ENCODE measurements at places on chromosomes 16 and 17. TPM values are rescaled to one million over a fixed set of nuclear protein-coding genes. Genes with fewer than 3 reads are reported as not detected.
A peak's percentile ranks its signal among the peaks of the same experiment; 100 is the strongest.

The TERB1 gene
- not detected for total RNA-seq

The SDF2 gene
- total RNA-seq, result 26.9 TPM

The ESRP2 gene
- total RNA-seq, result not detected

The RHBDL1 gene
- total RNA-seq, result 2.7 TPM

The TMEM238L gene
- not detected for total RNA-seq

The TTYH2 gene
- 14.4 TPM for total RNA-seq

The CACNA1H gene
- total RNA-seq, result 19.9 TPM

The CDH8 gene
- total RNA-seq, result 88.2 TPM

The ATP2C2 gene
- 6.6 TPM for total RNA-seq

The PRDM7 gene
- not detected for total RNA-seq

The KRT27 gene
- 0.18 TPM for total RNA-seq

The UMOD gene
- not detected for total RNA-seq

The MMP28 gene
- 4.9 TPM for total RNA-seq

- DNase-seq, result no peak
These were observed 714 bp downstream of the CACNA1H start for GRCh38 chr16:1153480-1154160.

- DNase-seq, result no peak
These were observed 20.2 kb downstream of the TSPOAP1 start for GRCh38 chr17:58308173-58308984.

GRCh38 chr17:373613-374230, 21.1 kb upstream of the RPH3AL start:
- no peak for DNase-seq

GRCh38 chr16:84047206-84047605, 4.6 kb upstream of the SLC38A8 start:
- DNase-seq, result no peak

DNA sequence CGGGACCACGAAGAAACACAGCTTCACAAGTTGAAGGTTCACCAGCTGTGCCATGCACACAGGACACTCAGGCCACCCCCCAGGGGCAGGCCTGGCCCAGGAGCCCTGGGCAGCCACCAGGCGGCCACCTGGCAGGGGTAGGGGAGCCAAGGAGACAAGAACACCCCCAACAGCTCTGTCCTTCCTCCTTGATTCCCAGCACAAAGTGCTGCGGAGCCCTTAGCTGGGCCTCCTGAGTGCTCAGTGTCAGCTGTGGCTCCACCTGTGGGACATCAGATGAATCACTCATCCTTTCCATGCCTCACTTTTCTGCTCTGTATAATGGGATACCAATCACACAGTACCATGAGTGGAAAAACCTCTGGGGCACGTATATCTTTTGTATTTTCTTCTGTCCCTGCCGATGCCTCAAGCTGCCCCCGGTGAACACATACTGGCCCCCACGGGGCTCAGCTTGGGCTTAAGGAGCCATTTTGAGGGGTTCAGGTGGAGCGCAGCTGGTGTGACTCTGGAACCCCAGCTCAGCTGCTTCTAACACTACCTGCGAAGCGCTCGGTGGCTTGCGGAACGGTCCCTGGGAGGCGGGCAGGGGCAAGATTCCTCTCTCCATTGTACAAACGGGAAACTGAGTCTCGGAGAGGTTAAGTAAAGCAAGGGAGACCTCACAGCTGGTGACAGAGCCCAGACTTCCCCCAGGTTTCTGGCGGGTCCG, 12.0 kb downstream of the GALK1 start:
- DNase-seq, result no peak

DNA sequence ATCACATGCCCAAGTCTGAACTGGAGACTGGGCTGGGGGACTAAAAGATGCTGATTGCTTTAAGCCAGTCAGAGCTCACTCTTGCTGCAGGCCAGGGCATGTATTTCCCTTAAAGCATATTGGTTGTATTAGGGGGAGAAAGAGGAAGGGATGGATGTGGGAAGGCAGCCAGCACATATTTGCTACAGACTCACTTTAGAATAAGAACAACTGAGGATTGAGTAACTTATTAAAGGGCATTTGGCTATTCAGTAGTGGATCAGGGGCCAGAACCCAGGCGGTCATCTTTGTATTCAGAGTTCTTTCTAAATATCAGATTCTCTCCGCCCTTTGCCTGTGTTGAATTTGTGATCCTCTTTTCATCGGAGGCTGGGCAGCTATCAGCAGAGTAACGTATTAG, 231.7 kb downstream of the HAPSTR1 start:
- no peak for DNase-seq

- DNase-seq, result no peak
These were observed 1.6 kb upstream of the KREMEN2 start for GRCh38 chr16:2962334-2963073.

- DNase-seq, result no peak
These were observed 5.0 kb downstream of the CENPX start for GRCh38 chr17:82017612-82018151.

DNA sequence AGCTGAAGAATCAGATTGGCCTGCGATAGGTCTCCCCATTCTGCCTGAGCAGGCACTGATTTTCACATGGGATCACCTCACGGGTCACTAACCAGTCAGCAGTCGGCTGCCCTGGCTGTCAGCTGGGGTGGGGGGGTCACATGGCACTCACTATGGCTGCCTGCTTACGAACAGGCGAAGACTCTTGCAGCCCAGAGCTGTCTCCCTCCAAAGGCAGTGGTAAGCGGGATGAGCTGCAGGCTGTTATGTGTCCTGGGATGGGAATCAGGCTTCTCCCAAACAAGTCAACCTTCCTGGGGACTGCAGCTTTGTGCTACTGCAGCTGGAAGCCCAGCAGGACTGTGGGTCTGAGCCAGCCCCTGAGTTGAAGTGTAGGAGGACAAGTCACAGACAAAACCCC, 29.0 kb upstream of the ADORA2B start:
- no peak for DNase-seq

DNA sequence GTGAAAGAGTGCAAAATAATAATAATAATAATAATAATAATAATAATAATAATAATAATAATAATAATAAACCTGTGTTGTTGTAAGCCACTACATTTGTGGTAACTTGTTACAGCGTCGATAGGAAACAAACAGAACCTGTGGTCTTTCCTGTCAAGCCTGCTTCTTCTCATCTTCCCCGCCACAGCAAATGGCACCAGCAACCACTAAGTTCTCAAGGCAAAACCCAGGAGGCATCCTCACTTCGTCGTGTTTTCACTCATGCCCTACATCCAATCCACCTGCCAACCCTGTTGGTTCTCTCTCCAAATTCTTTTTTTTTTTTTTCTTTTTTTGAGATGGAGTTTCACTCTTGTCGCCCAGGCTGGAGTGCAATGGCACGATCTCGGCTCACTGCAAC, 34.2 kb downstream of the ITGAE start:
- no peak for DNase-seq

DNA sequence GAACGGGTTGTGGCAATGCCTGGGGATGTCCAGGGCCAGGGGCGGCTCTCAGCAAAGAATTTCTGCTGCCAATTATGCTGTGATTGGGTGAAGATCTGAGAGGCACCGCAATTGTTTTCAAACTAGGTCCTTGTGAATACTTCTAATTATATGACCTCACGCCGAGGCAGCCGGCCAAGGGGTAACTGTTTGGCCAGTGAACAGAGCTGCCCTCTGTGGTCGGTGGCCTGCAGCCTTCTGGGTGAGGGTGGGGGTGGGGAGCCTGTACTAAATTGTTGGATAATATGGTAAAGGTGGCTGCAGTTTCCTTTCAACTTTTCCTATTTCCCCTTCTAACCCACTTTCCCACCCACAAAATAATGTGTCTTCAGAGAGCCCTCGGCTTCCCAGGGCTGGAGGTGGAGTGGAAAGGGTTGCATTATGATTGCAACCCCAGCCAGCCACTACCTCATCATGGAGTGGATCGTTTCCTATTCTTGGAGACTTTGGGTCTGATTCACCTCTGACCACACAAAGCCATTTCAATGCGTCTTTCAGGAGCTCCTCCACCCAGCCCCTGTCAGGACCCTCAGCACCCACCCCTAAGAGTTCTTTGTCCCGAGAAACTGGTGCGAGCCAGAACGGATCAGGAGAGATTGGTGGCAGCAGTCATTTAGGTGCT, 2.0 kb upstream of the DNAI2 start:
- no peak for DNase-seq

DNA sequence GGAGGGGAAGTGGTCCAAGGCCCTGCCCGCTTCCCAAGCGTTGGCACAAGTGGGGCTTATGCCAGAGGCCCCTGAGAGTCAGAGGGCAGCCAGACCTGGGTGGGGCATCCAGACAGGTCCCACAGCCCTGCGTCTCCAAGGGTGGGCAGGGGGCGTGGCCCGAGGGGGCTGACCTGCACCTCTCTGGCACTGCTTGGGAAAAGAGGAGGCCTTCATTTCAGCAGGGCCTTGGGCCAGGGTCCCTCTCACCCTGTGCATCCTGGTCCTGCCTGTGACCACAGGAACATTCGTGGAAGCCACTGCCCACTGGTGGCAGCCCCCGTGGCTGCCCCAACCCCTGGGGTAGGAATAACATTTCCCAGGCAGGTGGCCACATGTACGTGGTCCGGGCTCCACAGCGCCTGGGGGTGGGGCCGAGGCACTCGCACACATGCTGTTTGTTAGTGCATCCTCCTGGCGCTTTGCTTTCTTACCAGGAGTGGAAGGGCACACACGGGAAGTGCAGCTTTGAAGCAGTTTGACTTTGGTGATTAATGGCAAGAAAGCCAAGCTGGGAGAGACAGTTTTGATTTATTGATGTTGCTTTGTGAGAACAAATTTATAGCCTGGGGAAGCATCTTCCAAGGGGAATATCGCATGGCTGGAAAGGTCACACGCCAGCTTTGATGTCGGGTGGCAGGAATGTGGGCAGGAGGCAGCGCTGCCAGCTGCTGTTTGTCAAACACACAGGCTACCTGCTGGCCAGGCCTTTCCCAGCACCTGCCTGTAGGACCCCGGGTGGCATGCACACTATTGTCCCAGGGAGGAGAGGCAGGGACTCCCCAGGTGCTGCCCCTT, 4.3 kb downstream of the CENPX start:
- no peak for DNase-seq

DNA sequence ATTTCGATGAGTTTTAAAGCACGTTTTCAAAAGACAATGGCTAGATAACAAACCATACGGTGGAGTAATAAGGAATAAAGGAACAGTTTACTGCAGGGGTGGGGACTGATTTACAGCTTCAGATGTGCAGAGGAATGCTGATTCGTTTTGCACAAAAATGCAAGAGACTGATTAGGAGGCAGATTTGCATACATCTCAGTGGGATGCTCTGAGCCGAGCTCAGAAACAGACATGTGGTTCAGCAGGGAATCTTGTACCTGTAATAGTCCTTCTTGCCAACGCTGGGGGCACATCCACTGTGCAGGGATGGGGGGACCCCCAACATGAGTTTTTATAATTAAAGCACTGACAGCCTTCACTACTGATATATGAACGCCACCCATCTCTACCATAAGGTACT, 308.0 kb downstream of the GRIN2A start:
- peak; percentile 18 for DNase-seq

DNA sequence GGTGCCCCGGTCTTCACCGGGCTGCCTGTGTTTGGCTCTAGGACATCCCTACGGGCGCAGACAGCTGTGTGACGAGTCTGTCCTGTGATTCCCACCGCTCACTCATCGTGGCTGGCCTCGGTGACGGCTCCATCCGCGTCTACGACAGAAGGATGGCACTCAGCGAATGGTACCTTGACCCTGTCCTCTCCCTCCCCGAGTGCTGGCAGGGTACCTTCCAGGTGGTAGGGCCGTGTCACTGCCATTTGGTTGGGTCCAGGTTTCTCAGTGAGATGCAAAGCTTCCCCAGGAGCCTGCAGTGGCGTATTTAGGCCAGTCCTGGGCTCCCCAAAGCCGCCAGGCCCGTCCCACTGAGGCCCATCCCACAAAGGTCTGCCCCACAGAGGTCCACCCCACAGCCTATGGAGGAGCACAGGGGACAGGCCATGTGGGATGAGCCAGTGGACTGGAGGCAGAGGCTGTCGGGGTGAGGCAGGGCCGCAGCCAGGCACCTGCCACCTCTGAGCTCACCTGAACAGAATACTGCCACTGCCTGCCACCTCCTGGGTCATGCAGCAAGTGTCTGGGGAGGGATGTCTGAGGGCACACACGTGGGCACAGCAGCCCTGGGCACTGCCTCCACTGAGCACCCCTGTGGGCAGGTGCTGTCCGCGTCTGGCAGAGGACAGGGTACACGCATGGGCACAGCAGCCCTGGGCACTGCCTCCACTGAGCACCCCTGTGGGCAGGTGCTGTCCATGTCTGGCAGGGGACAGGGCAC, 31.4 kb upstream of the CHMP6 start:
- no peak for DNase-seq

- DNase-seq, result no peak
These were observed 732 bp upstream of the EXOSC6 start for GRCh38 chr16:70252355-70252988.

DNA sequence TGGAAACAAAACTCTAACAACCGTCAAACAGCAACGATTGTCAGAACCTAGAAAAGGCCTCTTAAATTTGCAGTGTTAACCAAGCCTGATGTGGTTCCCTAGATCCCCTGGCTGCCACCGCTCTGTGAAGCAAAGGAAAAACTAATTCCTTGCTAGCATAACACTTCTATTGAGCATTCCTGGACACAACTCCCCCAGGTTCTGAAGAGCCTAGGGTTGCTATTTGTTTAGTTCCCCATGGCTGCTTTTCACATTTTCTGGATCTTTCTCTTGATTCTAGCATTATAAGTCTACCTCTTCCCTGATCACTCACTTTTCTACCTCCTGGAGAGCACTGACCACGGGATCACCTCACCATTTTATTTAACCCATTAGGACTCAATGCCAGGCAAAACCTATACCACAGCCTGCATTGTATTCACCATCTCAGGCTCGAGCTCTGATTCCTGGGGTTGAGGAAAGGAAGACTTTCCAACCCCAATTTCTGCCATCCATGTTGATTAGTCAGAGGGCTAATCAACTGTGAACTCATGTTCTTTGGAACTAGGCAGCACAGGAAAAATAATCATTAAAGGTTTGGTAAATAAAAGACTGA, 692 bp upstream of the KCNJ16 start:
- DNase-seq, result no peak

DNA sequence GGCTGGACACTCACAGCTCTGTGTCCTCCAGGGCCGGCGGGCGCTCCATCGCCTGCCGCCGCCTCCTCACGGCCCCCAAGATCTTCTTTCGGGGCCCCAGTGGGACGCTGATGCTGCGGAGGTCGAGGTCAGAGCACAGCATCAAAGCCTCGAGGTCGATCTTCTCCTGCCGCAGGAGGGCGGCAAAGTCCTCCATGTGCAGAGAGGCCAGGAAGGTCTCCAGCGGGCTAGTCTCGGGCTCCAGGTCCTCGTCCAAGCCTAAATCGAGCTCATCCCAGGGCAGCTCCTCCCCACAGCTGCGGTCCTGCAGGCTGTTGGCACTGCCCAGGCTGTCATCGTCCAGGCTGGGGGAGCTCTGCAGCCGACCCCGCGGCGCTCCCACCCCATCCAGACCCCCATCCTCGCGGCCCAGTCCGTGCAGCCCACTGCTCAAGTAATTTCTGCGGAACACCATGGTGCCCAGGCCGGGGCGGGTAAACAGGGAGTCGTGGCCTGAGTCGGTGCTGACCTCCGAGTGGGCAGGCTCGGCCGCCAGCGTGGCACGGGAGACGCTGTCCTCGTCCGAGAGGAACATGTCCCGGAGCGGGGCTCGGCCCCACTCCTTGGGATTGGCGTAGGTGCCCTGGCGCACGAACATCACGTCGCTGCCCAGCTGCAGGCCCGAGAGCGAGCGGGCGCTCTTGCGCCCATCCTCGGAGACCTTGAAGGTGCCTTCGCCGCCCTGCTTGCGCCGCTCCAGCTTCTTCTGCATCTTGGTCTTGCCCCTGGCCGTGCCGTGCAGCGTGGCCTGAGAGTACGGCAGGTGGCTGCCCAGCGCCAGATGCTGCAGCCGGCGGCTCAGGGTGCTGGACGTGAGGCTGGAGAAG, 3.4 kb downstream of the USH1G start:
- DNase-seq, result peak; percentile 40
